ENCODE measurements at places on chromosomes 2 and 18.

- DNase-seq = no peak
Measured at GRCh38 chr2:48319863-48320262, 210.1 kb upstream of the STON1 start.

- DNase-seq = no peak
Measured at GRCh38 chr2:176152350-176153181, 1.2 kb downstream of the HOXD4 start.

DNA sequence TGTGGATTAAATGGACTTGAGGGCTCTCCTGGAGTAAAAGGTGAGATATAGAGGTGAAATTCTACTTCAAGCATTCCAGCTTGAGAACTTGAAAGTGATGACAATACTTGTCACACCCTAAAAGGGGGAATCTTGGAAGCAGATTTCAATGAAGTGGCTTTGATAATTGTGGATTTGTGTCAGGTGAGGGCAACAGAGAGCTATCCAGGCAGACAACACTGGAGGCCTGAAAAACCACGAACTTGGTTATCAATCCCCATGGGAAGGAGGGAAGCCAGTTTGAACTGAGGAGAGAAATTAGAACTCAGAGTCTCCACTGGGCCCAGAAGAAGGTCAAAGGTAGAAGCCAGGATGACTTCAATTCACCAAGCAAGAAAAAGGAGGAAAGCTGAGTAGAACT is 263.9 kb downstream of the FIGN start:
- DNase-seq = no peak

DNA sequence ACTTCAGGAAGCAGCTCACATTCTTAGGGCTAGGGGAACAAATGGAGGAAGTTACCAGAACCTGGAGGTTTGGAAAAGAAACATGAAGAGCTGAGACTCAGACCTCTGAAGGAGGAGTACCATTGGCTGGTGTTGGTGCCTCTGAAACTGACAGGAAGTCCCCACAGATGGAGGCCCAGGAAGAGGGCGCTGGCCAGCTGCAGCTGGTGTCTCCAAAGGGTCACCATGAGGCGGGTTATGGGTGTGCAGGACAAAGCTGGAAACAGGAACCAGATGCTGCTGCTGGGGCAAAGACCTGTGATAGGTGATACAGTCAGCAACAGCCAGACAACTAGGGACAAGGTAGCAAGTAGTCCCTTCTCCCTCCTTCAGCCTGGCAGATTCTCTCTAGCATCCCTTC is 136.5 kb upstream of the SERPINE2 start:
- no peak for DNase-seq

DNA sequence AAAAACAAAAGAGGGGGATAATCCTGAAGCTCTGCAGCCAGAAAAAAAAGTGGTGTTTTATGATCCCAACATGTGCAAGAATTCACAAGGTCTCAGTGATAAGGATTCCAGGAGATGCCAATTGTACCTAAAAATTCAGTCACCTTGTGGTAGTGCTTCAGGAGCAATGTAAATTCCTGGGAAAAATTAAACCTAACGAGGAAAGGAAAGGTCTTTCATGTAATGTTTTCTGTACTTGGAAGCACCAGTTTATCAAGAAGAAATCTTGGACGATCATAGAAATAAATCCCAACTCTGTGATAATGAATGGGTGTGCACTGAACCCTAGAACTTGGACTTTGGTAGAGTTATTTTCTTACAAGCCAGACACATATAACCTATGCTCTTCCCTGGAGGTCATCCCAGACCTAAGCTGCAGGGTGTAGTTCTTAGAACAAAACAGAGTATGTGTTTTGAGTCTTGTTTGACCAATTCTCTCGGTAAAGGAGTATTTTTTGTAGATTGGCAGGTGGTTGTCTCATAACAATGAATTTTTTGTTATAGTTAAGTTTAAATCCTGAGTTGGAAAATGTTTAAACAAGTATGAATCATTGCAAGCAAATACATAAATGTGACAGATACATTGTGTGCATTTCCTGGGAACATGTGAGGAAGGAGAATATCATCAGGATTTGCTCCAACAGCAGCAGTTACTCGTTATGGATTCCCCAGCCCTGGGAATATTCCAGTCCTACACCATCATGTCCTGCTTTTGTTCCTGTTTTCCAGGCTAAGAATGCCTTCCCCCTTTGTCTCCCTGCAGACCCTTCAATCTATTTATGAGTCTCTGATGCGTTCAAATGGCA is 224.6 kb downstream of the NAPG start:
- DNase-seq = no peak

GRCh38 chr2:50535971-50536759 is 495.8 kb downstream of the NRXN1 start:
- peak; percentile 35 for DNase-seq

GRCh38 chr2:233990261-233990798 is 60.2 kb upstream of the SPP2 start:
- no peak for DNase-seq

- DNase-seq = no peak
Measured at GRCh38 chr2:197920592-197921201, 116.3 kb downstream of the PLCL1 start.

GRCh38 chr18:64401268-64402060 is 252.6 kb upstream of the LINC00305 start:
- DNase-seq = no peak

- DNase-seq = no peak
Measured at GRCh38 chr2:741195-741496, 63.9 kb upstream of the TMEM18 start.

Data from DMS153 (cell line).